ENCODE measurements at places on chromosomes 3 and 15.

GRCh38 chr3:183448369-183449128 is 20.1 kb upstream of the MCF2L2 start:
- no peak for DNase-seq

DNA sequence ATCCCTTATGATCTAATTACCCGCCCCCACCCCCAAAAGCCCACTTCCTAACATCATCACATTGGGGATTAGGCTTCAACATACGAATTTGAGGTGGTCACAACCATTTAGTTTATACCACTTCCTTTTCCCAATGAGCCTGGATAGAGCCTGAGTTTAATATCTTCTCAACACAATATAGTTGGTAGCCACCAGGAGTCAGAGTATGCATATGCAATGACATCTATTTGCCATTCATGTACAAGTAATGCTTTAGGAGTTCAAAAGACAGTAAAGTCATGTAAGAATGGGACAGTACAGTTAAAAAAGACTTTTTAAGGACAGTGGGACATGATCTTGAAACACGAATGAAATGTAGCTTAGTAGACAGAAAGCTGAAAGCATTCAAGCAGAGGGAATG is 172.4 kb downstream of the DCLK3 start:
- no peak for DNase-seq

GRCh38 chr15:57319919-57320560 is 56.3 kb upstream of the CGNL1 start:
- no peak for DNase-seq

DNA sequence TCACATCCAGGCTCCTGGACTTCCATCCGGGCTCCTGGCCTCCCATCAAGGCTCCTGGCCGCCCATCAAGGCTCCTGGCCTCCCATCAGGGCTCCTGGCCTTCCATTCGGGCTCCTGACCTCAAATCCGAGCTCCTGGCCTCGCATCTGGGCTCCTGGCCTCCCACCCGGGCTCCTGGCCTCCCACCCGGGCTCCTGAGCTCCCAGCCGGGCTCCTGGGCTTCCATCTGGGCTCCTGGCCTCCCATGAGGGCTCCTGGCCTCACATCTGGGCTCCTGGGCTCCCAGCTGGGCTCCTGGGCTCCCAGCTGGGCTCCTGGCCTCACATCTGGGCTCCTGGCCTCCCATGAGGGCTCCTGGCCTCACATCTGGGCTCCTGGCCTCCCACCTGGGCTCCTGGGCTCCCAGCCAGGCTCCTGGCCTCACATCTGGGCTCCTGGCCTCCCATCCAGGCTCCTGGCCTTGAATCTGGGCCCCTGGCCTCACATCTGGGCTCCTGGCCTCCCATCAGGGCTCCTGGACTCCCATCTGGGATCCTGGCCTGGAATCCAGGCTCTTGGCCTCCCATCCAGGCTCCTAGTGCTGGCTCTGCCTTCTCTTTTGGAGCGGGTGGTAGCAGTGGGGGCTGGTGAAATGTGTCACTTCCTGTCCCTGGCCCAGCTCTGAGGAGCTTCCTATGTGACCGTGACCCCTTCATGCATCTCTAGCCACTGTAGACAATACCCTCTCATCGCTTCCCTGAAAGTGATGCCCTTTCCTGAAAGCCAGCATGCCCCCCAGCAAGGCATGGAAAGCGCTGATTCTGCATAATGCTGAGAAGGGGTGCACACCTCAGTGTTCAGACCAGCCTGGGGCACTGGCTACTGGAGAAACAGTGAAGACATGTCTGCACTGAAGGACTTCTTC is 62.7 kb upstream of the BLM start:
- DNase-seq, result no peak

DNA sequence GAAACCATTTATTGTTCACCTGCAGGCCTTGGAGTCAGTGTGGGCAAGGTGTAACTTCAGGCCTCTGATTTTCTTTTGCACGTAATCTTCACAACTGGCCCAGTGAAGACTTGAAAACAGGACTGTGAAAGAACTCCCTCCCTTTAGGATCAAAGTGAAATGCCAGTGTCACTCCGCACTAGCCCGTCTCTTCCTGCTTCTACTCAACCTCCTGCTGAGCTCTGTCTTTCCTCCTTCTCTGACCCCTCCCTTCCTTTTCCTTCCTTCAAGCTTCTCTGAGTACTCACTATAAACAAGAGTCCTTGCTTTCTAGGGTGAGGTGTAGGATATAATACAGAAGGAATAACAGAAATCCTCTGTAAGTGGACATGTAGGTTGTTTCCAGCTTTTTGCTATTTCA is 28.5 kb downstream of the TMEM41A start:
- DNase-seq, result no peak

DNA sequence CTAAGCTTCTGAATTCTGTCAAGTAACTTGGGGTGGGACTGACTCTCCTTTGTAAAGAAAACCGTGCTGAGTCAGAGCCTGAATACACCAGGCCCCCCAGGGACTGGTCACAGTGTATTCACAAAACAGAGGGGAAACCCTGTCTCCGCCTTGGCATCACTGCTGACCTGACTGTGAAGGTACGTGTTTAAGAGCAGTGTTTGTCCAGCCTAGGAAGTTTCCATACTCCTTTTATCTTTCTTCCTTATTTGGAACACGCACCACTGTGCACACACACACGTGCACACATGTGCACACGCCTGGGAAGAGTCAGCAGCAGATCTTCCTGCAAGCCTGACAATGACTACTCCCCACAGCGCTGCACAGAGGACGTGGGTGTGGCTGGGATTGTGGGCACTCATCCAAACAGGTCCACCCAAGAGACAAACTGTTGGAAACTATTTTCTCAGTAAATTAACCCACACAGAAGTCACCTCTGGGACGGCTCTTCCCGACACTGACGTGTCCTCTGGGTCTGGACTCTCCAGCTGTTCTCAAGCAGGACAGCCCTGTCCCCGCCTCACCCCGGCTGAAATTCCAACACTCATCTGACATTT is 87.7 kb downstream of the ATP10A start:
- no peak for DNase-seq

GRCh38 chr3:154334973-154335420 is 10.7 kb upstream of the DHX36 start:
- no peak for DNase-seq

DNA sequence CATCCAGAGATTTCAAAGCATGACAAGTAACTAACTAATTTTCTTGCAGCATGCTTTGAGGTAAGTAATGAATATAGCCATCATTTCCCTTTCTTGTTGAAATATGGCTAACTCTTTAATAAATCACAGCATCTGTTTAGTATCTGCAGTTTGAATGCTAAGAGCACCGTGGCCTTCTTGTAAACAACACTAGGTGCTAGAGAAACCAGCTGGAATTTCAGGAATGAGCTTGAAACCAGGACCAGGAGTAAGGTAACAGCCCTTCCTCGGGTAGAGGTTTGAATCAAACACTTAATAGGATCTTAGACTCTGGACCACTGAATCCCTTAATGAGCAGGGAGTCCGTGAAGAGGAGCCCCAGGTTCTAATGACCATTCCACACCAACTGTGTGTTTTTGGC is 13.6 kb downstream of the CALML4 start:
- DNase-seq, result no peak

GRCh38 chr3:55205990-55206389 is 278.1 kb upstream of the LRTM1 start:
- no peak for DNase-seq

GRCh38 chr3:26064297-26064696 is 274.4 kb downstream of the OXSM start:
- no peak for DNase-seq

- no peak for DNase-seq
These were observed 180.4 kb upstream of the NR2E3 start for GRCh38 chr15:71629781-71630474.

GRCh38 chr3:61685755-61686154 is 124.4 kb downstream of the PTPRG start:
- DNase-seq, result no peak

- no peak for DNase-seq
These were observed 29.0 kb downstream of the PTH1R start for GRCh38 chr3:46906471-46907058.
